ENCODE measurements at places on chromosomes 4 and X.

DNA sequence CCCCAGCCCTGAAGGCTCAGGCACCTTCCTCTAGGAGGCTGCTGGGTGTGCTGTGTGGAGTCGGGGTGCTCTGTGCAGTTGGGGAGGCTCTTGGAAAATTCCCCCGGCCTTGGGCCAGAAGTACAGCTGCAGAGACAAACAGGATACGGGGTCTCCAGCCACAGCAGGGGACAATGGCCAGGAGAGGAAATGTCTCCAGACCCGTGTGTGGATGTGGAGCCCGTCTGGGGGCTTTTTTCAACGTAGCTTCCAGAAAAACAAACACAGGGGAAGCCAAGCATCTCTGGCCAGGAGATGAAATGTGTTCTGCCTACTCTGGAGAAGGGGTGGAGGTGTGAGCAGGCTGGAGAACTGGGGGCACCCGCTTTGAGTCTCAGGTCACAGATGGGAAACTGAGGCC, 3.7 kb upstream of the SH3TC1 start:
- DNase-seq: no peak

DNA sequence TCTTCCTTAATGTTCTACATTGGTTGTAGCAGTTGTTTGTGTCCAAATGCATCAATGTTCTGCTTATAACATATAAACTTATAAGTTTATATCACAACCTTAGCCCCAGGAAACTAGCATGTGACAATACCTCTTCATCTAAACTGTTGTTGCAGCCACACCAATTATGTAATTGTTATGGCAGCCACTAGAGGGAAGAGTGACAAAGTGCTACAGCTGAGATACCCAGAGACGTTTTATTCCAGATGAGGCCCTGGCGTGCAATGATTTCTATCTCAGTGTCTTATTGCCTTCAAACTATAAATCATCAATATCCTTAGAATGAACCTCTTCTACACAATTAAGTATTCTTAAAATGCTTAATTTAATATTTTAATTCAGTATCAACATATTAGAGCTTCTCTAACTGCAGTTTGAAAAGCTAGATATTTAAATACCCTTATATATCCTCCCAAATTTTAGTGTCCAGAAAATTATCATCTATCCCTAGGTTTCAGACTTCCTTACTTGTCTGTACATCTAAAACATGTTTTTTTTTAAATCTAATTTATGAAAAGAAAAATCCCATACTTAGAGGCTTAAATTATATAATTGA, 171.6 kb downstream of the PCDH10 start:
- DNase-seq: peak; percentile 5

GRCh38 chrX:133175162-133175561, 43.0 kb downstream of the TFDP3 start:
- no peak for DNase-seq

DNA sequence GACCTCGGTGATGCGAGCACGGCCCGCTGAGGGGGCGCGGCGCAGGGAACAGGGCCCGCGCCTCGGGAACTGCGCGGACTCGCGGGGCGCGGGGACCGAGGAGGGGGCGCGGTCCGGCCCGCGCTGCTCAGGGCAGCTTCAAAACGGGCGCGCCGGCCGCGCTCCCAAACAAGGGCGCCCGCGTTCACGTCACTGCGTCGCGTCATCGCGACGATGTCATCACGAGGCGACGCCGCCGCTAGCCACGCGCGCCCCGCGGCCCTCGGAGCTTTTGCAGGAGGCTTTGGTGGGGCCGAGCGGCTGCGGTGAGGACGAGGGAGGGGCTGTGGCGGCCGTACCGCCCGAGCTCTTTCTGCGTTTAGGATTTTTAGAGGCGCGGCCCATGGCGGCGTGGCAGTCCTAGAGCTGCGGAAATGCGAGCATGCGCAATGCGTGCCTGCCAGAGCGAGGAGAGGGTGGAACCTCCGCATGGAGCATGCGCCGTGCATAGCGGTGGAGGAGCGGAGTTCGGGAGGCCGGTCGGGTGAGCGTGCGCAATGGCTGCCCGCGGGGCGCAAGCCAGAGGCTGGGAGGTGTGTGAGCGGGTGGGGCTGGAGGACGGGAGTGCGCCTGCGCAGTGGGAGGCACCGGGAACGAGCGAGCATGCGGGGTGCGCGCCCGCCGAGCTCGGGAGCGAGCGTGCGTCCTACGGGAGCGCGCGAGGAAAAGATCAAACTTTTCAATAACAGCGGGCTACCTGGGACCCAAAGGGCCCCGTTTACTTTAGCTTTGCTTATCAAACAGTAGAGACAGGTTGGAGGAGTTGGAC, at the start of gene PPP2R3B:
TSS of gene PPP2R3B (minus strand) at position 140 of the 808 bp plus-strand sequence. CDS start 216 bp downstream, outside the sequence.
- peak; percentile 100 for DNase-seq

GRCh38 chr4:143558823-143559756, 45.6 kb downstream of the SMARCA5 start:
- peak; percentile 92 for DNase-seq

GRCh38 chr4:8846826-8847225, 24.8 kb downstream of the HMX1 start:
- DNase-seq: no peak

- DNase-seq: no peak
Measured at GRCh38 chrX:9844936-9845577, 58.8 kb downstream of the SHROOM2 start.

DNA sequence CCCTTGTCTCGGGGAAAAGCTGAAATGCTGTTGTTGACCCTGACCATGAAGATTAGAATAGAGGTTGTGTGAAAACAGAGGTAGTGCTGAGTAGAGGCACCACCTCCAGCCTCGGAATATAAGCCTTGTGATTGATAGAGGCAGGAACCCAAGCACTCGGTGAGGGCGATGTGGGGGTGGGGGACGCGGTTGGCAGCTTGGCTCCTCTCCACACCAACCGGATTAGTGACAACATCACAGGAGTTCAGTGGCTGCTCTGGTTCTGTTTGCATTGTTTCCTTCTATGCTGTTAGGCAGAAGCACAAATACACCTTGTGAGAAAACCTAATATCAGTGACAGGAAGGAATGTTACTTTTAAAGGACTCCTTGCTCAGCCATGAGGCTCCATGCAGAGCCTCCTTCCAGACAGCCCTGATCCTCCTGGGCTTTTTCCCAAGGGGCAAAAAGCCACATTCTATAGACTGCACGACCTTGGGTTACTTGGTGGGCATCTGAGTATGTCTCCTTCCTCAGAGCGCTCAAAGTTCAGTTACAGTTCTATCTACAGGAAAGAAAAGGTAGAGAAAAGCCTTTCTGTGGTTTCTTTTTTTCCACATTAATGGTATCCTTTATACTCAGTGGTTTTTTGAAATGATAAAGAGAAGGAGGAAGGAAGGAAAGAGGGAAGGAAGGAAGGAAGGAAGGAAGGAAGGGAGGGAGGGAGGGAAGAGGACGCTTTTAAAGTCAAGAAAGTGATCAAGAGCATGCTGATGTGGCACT, 150.4 kb upstream of the NOCT start:
- no peak for DNase-seq

- DNase-seq: peak; percentile 71
Measured at GRCh38 chrX:19799319-19800182, 87.8 kb downstream of the SH3KBP1 start.

DNA sequence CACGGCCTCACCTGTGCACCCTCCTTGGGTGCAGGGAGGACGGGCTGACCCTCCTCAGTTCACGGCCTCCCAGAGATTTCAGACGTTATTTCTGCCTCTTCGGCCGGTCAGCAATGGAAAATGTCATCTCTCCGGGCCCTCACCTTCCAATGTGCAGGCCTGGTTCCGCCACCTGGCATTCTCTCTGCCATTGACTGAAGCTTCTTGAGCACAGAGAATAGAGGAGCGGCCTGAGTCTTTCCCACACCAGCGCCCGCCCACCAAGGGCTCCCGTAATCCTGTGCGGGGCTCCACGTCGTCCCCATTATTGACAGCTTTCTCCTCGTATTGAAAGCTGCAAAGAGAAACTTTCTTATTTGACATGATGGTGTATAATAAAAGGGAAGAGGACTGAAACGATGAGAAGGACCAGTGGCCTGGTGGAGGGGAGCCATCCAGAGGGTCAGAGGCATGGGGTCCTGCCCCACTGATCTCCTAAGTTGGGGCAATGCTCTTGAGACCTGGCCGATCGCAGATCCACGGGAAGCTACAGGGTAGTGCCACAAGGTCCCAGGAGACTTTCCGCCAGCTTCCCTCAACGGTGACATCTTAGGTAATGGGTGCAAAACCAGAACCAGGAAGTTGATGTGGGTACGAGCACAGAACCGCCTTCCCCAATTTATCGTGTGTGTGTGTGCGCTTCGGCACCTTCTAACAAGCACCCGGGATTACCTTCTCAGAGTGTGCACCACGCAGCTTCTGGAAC, 20.6 kb downstream of the HTRA3 start:
- DNase-seq: no peak

- no peak for DNase-seq
Measured at GRCh38 chr4:59223292-59223941, 1976.7 kb upstream of the ADGRL3 start.

GRCh38 chr4:87855559-87855958, 22.8 kb downstream of the MEPE start:
- DNase-seq: no peak

- DNase-seq: no peak
Measured at GRCh38 chr4:140945106-140945505, 188.2 kb downstream of the RNF150 start.

- DNase-seq: peak; percentile 66
Measured at GRCh38 chrX:40006106-40007017, 91.4 kb downstream of the BCOR start.

- DNase-seq: no peak
Measured at GRCh38 chr4:77833126-77833724, 14.1 kb upstream of the CNOT6L start.

DNA sequence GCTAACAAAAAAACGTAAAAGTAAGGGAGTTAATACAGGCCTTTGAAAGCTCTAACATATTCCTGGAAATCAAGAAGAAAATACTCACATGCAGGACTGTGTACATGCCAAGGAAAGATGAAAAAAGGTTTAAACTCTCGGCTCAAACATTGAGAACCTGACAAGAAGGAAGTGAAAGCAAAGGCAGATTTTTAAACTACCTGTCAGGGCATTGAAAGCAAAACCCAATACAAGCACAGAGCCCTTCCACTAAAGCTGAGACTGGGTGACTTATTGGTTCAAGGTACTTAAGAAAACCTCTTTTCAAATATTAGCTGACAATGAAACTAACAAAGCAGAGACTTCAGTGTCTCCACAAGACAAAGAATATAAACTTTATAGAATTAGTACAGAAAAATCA, 313.0 kb upstream of the GRID2 start:
- no peak for DNase-seq

DNA sequence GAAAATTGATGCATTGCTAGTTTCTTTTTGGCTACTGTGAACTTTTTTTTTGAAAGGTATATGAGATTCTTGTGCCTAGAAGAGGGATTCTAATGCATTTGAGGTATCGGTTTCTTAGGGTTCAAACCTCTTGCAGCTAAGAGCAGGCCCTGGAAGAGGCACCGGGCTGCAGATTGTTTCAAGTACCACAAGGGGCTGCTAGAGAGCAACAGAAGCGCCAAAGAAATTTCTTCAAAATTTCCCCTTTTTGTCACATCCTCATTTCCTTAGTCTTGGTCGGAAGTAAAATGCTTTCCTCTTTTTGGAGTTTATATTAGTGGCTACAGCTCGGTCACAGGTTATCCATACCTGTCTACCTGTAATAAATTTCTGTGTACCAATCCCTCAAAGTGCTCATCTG, 89.8 kb downstream of the PDGFRA start:
- peak; percentile 78 for DNase-seq

DNA sequence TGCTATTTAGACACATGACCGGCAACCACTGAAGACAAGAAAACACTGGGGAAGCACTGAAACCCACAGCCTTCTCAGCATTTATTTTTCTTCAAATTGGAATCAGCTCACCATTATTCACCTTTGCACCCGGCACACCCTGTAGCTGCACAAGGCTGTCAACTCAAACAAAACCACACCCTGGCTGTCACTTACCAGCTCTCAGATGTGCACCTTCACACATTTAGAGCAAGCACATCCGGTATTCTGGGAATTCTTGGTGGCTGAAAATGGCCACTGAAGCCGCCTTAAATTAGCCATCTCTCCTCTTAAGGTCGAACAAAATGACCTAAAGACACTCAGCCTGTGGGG, 5.9 kb downstream of the ZFYVE28 start:
- no peak for DNase-seq

DNA sequence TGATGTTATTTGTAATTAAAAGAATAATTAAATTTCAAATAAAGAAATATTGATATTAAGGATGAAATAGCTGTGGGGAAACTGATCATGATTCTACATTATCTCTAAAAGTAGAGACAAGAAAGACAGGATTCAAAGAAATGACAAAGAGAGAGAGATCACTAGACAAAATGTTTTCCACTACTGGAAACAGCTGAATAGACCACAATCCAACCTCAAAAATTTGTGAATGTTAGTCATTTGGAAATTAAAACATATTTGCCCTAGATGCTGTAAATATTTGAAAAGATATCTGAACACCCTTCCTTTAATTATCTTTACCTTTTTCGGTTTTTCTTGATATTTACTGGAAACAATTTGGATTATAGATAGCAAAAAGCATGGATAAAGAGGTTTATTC, 414.9 kb downstream of the CENPC start:
- DNase-seq: no peak
